ENCODE measurements at places on chromosomes 2 and 18.

DNA sequence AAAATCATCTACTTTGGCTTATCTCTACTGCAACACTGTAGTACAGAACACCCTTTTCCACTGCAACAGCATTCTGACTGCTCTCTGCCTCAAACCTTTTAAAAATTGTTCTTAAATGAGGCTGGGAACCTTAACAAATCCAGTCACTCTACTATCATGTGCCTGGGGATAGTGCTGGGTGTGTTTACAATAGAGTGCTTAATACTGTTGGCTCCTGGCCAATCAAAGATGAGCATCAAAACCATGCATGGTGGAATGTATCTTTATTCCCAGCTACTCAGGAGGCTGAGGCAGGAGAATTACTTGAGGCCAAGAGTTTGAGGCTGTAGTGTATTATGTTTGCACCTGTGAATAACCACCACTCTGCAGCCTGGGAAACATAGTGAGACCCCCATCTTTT is 7.4 kb downstream of the ANKAR start:
- DNase-seq = no peak

DNA sequence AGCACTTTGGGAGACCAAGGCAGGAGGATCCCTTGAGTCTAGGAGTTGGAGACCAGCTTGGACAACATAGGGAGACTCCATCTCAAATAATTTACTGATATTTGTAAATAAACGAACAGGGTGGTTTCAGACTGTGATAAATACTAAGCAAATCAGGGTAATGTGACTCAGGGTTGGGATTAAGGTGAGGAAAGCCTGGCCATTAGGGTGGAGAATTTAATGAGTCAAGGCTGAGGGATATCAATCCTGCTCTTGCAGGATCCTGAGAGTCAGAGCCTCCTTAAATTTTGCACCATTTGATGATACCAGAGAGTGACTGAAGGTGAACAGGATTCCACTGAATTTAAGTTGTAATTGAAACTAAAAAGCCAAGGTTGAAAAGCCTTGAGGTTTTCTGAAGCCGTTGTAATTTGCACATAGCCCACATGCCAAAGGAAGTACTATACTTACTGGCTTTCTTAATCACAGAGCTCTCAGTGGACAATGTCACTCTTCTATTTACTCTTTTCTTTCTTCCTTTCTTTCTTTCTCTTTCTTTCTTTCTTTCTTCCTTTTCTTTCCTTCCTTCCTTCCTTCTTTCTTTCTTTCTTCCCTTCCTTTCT is 28.6 kb upstream of the AP1S3 start:
- no peak for DNase-seq

DNA sequence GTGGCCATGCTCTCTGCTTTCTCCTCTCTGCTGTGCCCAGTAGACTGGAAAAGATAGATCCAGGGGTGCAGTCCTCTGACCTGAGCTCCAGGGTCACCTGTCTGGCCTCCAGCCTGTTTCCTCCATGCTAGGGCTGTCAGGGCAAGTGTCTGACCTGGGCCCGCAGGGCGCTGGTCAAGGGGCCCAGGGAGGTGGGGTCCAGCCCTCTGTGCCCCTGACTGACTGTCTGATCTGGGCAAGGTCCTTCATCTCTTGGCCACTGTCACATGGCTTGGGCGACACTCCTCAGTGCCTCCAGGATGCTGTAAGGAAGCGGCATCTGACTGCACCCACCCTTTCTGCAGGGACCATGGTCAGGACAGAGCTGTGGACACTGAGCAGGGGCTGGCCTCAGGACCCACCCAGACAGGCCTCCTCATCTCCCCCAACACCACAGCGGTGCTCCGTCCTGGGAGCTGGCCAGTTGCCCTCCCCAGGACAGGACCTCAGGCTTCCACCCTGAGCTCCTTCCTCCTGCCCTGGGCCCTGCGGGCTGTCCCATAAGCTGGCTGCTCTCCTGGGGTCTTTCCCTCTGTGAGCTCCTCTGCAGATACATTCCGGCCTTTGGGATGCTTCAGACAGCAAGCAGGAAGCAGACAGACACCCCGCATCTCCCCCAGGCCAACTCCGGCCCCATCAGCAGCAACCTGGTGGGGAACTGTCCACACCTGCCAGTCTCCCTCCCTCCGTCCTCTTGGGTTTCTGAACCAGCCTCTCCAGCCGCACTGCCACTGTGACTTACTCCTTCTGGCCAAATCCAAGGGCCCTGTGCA is 21.2 kb upstream of the ALPI start:
- DNase-seq = no peak

DNA sequence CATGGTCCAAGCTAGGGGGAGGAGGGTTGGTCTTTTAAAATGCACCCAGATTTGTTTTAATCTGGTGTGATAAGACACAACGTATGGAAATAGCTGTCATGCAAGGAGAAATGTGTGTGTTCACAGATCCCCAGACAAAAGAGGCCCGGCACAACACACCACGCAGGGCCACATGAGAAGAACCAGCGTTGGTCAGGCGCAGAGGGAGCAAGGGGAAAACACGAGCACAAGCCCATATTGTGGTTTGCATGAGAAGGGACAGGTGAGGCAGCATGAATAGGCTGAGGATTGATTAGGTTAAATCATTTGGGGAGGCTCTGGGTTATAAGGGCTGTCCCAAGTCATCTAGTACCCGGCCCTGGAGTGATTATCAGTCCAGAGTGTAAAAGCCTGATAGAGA is 272.5 kb upstream of the NCKAP5 start:
- no peak for DNase-seq

GRCh38 chr2:238873381-238873801 is 25.5 kb downstream of the TWIST2 start:
- DNase-seq = no peak

All from testis (tissue), 5 donors.